ENCODE measurements at places on chromosomes 3 and 15.

GRCh38 chr3:170531054-170531453, 54.8 kb downstream of the SLC7A14 start:
- DNase-seq: no peak

GRCh38 chr3:48016301-48016973, at the start of gene MAP4:
Gene MAP4 (minus strand): TSS chr3:48016416. CDS start chr3:47998860, 17,556 bp downstream.
- peak; percentile 36 for DNase-seq

- no peak for DNase-seq
These were observed 844 bp downstream of the IMPG2 start for GRCh38 chr3:101319531-101319930.

- no peak for DNase-seq
These were observed 41.9 kb upstream of the SPESP1 start for GRCh38 chr15:68888419-68888818.

GRCh38 chr15:56672721-56673120, 60.6 kb downstream of the ZNF280D start:
- peak; percentile 13 for DNase-seq

- DNase-seq: no peak
These were observed 34.0 kb downstream of the SCG5 start for GRCh38 chr15:32675466-32675865.

DNA sequence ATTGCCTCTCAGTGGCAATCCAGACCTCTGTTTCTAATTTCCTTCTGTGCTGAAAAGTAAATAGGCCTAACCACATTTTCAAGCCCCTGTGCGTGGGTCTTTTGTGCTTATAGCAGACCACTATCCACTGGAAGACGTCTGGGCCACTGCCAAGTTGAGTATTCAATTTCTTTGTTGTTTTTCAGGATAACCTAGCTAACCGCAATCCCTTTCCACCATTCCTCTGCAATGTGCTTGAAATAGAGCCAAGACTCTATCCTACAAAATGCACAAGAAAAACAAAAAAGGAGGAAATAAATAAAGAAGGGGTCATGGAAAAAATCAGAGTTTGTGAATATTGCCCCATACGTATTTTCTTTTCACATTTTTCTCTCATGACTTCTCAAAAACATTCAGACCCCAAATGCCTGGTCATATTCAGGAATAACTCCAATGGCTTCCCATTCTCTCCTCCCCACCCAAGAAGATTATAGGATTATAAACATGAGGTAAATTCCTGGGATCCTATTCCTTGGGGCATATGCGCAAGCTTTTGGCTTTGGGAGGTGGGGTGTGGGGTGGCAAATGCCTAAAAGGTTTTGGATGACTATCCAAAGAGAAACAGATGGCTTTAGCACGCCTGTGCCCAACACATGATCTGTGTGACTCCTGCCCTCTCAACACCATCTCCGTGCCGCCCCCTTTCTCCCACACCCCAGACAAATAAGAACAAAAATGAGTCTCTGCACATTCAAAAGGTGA, 217.9 kb upstream of the THBS1 start:
- DNase-seq: peak; percentile 100

DNA sequence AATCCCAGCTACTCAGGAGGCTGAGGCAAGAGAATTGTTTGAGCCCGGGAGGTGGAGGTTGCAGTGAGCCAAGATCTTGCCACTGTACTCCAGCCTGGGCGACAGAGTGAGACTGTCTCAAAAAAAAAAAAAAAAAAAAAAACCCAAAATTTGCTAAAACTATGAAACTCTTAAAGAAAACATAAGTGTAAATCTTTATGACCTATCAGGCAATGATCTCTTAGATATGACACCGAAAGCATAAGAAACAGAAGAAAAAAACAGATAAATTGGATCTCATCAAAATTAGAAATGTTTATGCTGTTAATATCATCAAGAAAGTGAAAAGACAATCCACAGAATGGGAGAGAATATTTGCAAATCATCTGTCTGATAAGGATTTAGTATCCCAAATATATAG, 15.3 kb downstream of the GRAMD2A start:
- no peak for DNase-seq

GRCh38 chr3:112734736-112735350, 93.9 kb upstream of the CCDC80 start:
- peak; percentile 70 for DNase-seq

GRCh38 chr3:57556459-57557084, 498 bp downstream of the PDE12 start:
- no peak for DNase-seq

- DNase-seq: no peak
These were observed 156.4 kb upstream of the PFN2 start for GRCh38 chr3:150127011-150127490.

- no peak for DNase-seq
These were observed 121.6 kb upstream of the MRPS22 start for GRCh38 chr3:139222100-139222657.

GRCh38 chr3:47601281-47601680, 22.6 kb upstream of the CSPG5 start:
- DNase-seq: no peak

- DNase-seq: no peak
These were observed 307.8 kb upstream of the AGTR1 start for GRCh38 chr3:148389916-148390315.

DNA sequence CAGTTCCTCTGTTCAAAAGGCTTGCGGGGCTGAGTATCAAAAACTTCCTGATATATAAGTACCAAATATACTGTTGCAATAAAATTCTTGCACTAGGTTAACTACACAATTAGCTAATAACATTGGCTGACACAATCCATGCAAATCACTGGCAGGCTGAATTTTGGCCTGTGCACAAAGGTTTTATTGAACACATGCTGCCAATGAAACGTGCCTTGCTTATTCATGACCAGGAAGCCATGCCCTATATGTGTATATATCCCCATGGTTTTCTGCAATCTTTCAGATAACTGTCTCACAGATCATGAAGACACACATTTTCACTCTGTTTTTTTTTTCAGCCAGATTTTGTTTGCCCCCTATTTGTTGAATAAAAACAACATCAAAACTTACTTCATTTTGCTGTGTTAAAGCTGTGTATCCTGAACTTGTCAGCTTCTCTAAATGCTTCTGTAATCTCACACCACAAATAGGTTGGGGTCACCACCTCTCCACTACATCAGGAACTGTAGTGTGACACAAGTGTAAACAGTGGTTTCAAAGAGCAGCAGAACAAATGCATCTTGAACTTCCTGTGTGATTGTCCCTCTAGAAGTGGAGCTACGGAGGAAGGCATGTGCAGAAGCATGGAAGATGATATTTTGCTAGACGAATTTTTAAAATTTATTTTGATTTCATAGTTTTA, 920.7 kb upstream of the NR2F2 start:
- no peak for DNase-seq

DNA sequence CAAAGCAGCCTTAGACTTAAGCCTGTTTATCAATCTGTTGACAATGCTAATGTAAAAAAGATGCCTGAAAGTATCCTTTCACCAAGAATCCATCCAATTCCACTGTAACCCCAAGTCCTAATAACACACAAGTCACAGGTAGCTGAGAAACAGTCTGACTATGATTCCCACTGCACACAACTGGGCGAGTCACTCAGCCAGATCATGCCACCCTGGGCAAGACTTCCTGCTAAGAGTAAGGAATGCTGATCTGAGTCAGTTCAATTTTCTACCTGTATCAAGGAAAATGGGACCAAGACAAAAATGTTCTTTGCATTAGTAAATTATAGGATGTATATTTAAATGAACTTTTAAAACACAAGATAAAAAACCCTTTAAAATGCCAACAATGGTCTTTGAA, 33.3 kb downstream of the NPTN start:
- DNase-seq: no peak

DNA sequence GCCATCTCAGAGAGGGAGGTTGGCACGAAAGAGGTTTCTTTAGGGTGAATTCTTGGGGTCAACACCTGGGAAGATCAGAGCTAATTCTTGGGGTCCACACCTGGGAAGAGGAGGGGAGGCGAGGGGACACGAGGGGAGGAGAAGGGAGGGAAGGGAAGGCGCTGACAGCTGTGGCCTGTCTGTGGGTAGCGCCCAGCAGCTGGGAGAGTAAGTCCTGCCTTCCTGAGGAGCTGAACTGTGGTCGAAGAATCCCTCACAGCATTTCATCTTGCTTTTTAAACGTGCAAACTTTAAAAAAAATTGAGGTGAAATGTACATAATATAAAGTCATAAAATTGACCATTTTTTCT, 63.2 kb upstream of the CGNL1 start:
- DNase-seq: no peak

DNA sequence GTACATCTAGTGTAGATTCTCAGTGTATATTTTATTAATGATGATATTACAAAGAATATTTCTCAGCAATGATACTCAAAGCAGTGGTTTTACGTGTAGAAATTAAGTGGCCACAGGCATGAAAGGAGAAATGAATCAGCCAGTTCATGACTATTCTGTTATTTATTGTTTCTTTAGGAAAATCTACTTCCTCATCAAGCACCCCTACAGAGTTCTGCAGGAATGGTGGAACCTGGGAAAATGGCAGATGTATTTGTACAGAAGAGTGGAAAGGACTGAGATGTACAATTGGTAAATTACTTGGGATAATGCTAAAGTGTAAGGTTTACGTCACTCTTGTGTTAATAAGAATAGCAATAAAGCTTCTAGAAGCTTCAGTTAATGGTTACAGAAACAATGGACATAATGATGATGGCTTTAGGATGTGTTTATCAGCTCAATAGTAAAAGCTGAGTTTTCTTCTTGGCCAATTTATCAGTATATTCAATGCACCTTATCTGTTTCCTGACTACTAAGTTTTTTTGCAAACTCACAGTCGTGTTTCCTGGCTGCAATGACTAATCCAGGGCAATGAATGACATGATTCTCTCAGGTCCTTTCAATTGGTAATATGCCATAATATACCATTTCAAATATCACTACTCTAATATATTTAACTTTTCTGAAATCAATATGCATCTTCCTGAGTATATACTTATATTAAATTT, 20.2 kb downstream of the ADGRG7 start:
- DNase-seq: no peak

DNA sequence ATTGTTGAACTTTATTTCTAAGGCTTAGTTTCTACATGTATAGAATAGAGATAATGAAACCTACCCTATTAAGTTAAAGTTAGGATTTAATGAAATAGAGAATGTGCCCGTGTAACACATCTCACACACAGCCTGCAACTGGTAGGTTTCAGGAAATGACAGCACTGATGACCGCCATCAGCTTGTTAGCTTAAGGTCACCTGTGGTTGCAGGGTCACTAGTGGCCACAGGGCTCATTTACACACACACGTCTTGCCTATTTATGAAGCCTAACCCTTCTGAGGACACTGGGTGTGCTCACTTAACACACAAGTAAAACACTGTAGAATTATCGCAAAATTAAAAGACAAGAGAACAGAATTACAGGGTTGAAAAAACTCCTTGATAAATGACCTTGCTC, 20.1 kb downstream of the CHRM5 start:
- no peak for DNase-seq

DNA sequence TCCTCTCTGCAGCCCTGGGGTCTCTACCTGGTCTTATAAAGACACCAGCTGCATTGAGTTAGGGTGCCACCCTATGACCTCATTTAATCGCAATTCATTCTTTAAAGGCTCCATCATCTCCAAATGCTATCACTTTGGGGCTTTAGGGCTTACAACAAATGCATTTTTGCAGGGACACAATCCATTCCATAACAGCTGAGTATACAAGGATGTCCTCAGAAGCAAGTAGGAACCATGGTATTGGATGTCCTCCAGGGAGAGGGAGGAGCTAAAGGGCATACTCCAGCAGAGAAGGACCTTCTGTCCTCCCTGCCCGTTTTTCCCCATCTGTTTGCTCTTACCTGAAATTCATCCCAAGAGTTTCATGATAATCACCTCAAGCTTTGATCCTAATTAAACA, 30.3 kb downstream of the UMPS start:
- DNase-seq: no peak

GRCh38 chr3:108509263-108509662, 1.1 kb downstream of the MYH15 start:
- no peak for DNase-seq

GRCh38 chr3:170564664-170565063, 21.2 kb downstream of the SLC7A14 start:
- DNase-seq: no peak

DNA sequence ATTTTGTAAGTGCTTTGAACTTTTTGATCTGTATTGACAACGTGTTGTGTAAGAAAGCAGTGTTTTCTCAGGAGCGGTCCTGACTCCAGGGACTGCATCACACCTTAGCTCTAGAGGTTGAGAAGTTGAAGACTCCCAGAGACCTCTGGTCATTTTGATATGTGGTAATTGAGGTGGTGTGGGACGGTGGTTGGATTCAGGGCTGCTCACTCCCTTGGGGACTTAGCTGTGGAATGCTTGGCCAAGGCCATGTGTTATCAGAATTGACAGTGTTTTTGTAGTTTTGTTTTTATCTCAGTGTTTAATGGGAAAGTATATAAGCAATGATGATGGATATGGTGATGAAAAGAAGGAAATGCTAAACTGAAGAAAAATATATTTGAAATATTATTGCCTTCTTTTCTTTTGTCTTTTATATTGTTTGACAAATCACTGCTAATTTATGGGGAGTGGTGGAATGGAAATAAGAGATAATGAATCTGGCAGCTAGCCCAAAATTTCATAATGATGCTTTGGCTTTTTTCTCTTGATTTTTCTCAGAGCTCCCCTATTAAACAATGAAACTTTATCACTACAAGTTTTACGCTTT, 16.0 kb downstream of the CMSS1 start:
- DNase-seq: no peak

DNA sequence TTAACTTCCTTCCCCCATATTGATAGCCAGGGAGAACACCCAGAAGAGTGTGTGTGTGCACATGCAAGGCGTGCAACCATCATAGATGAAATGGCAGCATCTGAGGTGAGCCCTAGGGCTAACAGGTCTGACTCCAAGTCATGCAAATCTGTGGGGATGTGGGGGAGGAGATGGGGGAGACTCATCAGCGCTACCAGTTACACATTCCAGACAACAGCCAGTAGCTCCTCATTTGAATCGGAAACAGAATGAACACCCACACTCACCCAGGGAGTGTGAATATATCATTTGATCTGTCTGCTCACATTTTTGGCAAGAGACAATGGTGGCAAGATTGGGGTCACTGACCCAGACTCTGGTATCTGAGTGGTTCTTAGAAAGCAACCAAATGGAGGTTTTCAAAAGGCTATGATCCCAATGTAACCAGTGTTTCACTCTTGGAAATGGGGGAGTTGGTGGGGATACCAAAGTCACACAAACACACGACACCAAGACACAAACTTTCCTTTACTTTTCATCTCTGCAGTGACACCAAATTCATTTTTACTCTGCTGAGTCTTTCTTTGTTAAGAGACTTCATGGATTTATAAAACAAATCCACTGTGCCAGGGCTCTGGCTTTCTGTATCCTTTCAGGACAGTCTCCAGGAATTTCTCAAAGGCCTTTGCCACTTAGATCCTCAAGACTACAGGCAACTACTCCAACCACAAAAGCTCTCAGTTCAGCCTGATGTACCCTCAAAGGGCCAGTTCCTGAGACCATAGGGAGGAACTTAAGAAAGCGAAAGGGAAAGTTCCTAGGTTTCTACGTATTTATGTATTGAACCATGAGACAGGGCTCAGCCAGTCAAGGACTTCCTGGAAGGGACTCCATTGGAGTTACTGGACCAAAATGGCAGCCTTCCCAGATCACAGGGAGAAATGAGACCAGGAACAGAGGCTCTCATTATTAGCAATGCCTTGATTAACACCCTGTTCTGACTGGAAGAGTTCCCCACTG, 2.2 kb downstream of the CDCP1 start:
- no peak for DNase-seq

GRCh38 chr3:10361375-10361774, 40.5 kb upstream of the SEC13 start:
- DNase-seq: no peak
